Esophagus squamous epithelium (tissue), 5 donors: ENCODE measurements at places on chromosomes 12 and 14.
A peak's percentile ranks its signal among the peaks of the same experiment; 100 is the strongest.

- DNase-seq: no peak
Measured at GRCh38 chr14:68787092-68787992, 5.5 kb downstream of the ZFP36L1 start.

DNA sequence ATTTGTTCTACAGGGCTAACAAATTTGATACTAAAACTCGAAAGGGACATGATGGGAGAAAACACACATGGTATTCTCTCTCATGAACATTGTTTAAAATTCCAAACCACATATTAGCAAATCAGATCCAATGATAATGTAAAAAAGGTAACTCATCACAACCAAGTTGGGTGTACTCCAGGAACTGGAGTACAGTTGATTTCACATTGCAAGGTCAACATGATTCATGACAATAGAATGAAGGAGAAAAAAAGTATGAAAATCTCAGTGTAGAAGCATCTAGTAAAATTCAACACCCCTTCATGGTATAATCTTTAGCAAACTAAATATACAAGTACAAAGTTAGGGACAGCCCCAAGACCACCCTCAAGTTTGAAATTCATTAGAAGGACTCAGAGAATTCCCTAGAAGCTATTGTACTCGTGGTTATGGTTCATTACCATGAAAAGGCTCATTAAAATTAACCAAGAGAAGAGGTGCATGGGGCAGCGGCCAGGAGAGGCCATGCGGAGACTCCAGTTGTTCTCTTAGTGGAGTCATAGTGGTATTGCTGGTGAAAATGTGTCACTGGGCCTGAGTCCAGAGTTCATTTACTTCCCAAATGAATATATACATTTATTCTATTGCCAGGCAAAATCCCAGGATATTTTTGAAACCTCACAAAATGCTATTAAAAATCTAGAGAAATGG, 3.1 kb upstream of the CDCA4 start:
- DNase-seq: no peak

GRCh38 chr14:68978172-68978911, 760 bp downstream of the ACTN1 start:
- no peak for DNase-seq

DNA sequence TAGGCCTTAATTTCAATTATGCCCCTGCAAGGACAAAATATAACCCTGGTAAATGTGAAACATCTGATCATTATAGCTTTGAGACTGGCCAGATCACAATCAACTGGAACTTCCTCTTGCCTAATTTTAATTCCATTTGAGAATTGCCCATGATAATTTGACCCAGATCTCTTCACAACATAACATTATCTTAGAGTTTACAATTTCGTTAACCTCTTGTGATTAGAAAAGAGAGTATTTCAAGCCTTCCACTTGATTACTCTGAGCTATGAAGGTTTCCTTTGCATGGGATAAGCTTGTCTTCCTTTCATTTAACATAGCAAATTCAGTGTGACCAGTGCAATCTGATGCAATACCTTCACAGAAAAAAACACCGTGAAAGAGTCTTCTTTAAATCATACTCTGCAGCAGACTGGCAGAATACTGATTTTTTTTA, 143.6 kb downstream of the DUSP6 start:
- no peak for DNase-seq

GRCh38 chr14:65356327-65356836, 56.1 kb upstream of the FUT8 start:
- DNase-seq: no peak

- DNase-seq: no peak
Measured at GRCh38 chr14:23660290-23661226, 24.4 kb downstream of the DHRS2 start.

DNA sequence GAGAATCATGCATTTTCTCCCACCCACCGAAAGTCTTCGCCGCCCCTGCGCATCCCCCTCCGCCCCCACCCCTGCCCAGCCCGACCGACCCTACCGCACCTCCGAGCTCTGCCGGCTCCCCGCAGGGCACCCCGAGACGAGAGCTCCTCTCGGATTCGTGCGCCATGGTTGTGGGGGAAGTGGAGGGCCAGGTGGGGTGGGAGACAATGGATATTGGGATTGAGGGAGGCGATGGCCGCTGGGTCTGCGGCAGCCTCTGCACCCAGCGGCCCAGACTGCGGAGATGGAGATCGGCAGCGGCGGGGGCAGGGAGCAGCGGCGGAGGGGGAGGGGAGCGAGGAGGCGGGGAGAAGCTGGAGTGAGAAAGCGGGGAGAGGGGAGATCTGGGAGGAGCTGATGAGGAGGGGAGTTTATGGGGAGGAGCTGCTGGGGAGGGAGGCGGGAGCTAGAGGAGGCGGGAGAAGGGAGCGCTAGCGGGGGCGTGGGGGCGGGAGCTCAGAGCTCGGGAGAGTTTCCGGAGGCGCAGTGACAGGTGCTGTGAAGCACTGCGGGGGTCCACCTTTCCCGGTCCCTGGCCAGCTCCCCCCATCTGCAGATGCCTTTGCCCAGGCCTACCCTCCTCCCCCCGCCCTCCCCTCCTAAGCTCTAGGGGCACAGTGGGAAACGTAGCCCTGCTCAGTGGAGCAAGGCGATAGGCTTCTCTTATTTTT, at the start of gene SALL2:
SALL2 (minus strand) TSS at position 385 of the 710 bp plus-strand sequence; CDS start at position 166, 219 bp downstream.
- DNase-seq: no peak

DNA sequence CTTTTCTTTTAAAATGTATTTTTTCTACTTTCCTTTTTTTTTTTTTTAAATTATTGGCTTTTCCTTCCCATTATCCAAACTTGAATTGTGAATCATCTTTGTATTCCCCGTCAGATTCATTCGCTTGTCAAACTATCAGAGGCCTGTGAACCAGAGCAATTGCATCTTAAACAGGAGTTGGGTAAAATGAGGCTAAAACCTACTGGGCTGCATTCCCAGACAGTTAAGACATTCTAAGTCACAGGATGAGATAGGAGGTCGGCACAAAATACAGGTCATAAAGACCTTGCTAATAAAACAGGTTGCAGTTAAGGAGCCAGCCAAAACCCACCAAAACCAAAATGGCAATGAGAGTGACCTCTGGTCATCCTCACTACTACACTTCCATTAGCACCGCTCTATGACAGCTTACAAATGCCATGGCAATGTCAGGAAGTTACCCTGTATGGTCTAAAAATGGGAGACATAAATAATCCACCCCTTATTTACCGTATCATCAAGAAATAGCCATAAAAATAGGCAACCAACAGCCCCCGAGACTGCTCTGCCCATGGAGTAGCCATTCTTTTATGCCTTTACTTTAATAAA, 19.9 kb downstream of the FUT8 start:
- DNase-seq: no peak

- no peak for DNase-seq
Measured at GRCh38 chr14:72845683-72846082, 48.2 kb downstream of the DPF3 start.

- no peak for DNase-seq
Measured at GRCh38 chr14:53128303-53129028, 24.7 kb downstream of the DDHD1 start.

GRCh38 chr12:128314611-128315010, 47.6 kb downstream of the TMEM132C start:
- no peak for DNase-seq

DNA sequence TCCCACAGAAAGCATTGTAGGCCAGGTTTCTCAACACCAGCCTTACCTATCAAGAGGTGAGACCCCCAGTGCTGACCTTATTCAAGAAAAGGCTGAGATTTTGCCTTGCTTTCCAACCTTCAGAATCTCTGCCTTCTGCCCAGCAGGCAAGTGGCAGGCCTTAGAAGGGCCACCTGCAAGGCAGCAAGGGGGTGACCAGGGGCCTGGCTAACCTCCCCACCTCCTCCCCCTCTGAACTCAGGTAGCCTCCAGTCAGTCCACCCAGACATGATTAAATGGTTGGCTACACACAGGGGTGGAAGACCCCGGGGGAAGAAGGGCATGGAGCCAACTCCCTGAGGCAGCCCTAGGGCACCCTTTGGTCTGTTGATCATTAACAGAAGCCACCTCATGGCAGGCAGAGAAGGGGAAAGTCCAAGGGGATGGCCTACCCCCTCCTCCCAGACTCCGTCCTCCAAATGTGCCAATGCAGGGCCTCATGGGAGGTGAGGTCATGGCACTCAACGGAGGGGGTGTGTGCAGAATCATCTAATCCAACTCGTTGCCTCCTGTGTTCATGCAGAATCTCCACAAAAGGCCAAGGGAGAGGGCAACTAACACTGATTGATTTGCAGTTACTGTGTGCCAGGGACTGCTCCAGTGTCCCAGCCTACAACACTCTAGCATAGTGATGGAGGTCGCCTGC, 8.5 kb downstream of the ZFP36L1 start:
- no peak for DNase-seq

DNA sequence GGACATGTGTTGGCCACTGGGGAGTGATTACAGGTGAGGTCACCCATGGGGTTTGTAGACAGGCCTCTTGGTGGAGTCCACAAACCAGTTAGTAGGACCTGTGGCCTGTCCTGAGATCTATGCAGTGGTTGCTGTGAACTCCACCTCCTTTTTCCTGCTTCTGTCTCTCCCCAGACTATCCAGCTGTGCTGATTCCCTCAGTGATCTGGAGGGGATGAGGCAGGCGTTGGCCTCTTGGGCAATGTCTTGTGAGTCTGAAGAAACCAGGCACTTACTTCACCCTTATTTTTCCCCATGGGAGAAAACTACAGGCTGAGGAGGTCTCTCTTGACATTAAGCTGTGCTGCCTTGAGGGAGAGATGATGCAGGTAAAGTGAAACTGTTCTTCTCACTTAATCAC, 257.2 kb upstream of the PRICKLE1 start:
- DNase-seq: no peak

- DNase-seq: no peak
Measured at GRCh38 chr14:61322011-61322798, 826 bp downstream of the PRKCH start.

DNA sequence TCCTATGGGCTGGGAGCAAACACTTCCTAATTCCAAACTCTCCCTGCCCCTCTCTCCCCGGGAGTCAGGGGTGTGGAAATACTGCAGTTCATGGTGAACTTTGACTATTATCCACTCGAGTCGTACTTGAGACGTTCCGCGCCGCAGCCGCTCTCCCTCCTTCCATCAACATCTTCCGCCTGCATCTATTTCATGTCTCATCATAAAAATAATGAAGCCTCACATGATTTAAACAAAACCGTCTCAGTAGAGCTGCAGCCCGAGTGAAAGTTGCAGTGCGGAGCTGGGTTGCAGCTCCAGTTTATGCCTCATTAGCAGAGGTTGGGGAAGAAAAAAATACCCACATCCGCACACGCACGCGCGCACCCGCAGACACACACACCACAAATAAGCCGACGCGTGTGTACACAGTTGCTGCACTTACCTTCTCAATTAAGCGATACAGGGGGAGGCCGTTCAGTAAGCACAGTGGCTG, 283 bp downstream of the LMO3 start:
- no peak for DNase-seq

- no peak for DNase-seq
Measured at GRCh38 chr12:94829552-94829951, 173.9 kb downstream of the NDUFA12 start.

GRCh38 chr12:42760550-42760949, 171.0 kb upstream of the PRICKLE1 start:
- DNase-seq: no peak

DNA sequence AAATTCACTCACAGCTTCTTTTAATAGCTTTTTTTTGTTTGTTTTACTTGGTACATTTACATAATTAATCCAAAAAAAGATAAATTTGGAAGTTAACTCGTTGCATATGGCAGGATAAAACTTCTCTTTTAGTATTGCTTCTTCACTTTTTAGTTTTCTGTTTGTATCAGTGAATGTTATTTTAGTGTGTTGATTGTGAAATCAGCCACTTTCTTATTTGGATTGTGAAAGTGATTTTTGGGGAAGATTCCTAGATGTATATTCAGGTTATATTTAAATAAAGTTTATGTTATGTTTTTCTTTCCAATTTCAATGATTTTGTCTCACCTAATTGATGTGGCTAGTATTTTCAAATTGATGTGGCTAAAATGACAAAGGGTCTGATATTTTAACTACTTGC, 693.9 kb upstream of the MGAT4C start:
- DNase-seq: no peak

DNA sequence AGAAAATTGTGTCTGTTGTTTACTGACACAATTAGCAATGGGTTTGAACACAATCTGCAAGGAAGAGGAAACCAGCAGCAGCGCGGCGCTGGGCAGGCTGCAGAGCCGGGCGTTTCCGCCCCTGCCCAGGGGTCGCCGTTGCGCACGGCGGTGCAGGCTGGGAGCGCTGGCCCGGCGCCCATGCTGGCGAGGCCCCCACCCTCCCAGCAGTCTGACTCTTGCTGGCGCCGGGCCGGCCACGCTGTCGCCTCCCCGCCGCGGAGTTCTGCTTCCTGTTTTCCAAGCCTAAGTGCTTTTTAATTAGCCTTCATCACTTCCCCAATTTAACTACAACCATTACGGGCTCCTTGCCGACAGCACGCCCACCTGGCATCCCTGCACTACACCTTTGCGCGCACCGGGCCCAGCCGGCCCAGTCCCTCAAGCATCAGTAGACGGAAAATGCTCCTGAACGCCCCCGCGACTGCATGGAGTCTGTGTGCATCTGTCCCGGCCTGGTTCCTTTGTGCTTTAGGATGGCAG, 212.1 kb downstream of the GXYLT1 start:
- DNase-seq: peak; percentile 27

GRCh38 chr12:31773223-31773750, 44.5 kb upstream of the AMN1 start:
- DNase-seq: no peak

DNA sequence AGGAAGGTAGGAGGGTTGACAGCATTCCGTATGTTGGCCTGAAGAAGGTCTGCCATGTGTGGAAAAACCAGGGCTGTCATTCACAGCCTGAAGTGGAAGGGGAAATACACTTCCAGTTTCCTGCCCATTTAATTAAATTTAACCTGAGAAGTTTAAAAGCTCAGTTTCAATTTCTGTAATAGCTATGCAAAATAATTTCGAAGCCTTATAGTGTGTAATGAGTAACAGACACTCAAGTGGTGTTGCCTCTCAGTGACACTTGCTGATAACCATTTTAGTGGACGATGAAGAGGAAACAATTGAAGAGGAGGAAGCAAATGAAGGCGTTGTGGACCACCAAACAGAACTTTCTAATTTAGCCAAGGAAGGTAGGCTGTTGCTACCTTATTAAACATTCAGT, 44.8 kb downstream of the EP400 start:
- no peak for DNase-seq

- DNase-seq: no peak
Measured at GRCh38 chr14:81305743-81306142, 85.0 kb upstream of the GTF2A1 start.

DNA sequence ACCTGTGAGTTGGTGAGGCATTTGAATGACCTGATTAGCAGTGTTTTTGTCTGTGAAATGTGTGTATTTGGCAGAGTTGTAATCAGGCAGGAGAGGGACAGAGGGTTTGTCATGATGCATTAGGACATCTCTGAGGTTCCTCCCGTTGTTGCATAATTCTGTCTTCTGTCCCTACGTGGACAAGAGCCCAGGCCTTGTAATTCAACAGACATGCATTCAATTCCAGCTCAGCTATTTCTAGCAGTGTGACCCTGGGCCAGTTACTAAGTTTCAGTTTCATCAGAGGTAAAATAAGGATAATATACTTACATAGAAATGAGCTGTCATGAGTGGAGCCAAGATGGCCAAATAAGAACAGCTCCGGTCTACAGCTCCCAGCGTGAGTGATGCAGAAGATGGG, 208.6 kb downstream of the SLC38A4 start:
- DNase-seq: no peak
